Activated effector memory CD4-positive, alpha-beta T cell treated with Interleukin-2 at 50 U/mL for 16 hours (primary cell): ENCODE measurements at places on chromosomes 3 and 15.
A peak's percentile ranks its signal among the peaks of the same experiment; 100 is the strongest.

DNA sequence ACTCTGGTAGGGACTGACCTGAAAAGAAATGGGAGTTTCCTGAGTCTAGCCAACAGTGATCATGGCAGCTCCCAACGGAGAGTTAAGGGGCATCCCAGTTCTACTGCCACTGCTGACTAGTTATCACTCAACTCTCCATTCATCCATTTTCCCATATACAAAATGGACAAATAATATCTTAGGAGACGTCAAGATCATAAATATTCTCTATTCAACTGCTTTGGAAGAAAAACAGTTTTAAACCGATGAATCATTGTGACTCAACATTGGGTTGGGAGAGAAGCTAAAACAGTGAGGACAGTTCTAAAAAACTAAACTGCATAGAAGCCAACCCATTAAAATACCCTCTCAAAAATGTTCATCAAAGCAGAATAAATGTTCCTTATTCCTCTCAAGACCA lies 57.6 kb upstream of the CHRM5 start:
- no peak for DNase-seq

- DNase-seq = no peak
Measured at GRCh38 chr15:72890043-72890442, 106.5 kb upstream of the ADPGK start.

DNA sequence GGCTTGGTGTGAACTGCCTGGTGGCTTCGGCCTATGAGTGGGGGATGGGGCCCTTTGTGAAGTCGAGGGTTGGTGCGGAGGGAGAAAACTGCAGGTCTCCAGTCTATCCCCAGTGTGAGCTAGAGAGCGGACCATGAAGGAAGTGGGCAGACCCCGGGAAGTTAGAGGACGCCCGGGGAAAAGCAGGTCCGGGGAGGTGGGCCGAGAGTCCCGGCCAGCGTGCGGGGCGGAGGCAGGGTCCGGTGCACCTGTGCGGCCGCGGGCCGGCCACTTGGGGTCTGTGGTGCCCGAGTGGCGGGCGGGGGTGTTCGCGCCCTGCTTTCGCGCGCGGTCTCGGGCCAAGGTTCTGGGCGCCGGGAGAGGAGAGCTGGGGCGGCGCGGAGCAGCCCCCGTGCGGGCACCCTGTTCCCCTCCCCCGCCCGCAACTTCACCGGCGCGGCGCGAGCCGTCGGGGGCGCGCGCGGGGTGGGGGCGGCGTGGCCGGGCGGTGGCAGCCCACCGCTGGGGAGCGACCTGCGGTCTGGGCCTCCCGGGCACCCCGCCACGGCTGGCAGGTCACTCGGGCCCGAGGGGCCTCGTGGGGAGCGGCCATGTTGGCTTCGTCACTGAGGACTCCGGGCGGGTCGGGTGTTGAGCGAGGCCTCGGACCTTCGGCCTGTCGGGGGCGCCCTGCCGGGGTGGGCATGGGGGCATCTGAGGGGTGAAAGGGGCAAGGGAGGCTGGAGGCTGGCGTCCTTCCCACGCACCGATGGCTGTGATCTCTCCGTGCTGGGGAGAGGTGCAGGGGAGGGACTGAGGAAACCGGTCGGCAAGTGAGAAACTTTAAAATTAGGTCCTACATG lies 4.8 kb downstream of the UBE2E1 start:
- peak; percentile 16 for DNase-seq

- no peak for DNase-seq
Measured at GRCh38 chr3:71035886-71036285, 547.6 kb downstream of the FOXP1 start.

- DNase-seq = no peak
Measured at GRCh38 chr3:116618930-116619329, 90.6 kb upstream of the TUSC7 start.

- DNase-seq = no peak
Measured at GRCh38 chr15:90191344-90191687, 9.8 kb upstream of the SEMA4B start.

DNA sequence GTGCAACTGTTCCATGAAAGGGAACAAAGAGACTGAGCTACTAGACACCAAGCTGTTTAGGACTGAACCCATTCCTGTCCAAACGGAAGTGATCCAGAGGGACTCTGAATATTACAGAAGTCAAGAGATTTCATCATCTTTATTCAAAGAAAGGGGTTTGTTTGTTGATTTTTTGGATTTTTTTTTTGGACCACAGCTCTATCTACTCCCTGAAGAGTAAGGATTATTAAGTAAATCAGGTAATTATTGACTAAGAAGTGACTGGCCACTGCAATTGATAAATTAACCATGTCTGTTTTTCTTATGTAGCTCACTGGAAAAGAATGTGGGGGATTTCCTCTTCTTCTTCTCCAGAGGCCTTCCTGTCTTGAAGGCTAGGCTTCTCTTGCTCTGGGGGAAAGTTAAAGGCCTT lies 146.6 kb upstream of the TPM1 start:
- no peak for DNase-seq

DNA sequence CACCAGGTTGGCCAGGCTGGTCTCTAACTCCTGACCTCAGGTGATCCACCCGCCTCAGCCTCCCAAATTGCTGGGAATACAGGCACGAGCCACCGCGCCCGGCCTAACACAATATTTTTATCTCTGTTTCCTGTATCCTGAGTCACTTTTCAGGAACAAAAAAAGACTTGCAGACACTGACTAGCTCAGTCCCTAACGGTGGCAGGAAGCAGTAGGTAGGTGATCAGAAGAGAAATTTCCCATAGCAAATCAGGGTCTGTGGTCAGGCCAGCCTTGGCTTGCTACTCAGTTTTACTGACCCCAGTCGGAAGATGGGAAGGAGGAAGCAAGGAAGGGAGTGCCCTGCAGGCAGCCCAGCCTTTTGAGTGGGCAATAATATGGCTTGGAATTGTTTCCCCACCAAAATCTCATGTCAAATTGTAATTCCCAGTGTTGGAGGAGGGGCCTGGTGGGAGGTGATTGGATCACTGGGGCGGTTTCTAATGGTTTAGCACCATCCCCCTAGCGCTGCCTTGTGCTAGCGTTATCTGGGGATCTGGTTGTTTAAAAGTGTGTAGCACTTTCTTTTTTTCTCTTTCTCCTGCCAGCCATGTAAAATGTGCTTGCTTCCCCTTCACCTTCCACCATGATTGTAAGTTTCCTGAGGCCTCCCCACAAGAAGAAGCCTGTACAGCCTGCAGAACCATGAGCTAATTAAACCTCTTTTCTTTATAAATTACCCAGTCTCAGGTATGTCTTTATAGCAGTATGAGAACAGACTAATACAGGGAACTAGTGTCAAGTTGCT lies 19.5 kb upstream of the CDCP1 start:
- DNase-seq = no peak

- no peak for DNase-seq
Measured at GRCh38 chr3:136817448-136817847, 1.5 kb upstream of the SLC35G2 start.

DNA sequence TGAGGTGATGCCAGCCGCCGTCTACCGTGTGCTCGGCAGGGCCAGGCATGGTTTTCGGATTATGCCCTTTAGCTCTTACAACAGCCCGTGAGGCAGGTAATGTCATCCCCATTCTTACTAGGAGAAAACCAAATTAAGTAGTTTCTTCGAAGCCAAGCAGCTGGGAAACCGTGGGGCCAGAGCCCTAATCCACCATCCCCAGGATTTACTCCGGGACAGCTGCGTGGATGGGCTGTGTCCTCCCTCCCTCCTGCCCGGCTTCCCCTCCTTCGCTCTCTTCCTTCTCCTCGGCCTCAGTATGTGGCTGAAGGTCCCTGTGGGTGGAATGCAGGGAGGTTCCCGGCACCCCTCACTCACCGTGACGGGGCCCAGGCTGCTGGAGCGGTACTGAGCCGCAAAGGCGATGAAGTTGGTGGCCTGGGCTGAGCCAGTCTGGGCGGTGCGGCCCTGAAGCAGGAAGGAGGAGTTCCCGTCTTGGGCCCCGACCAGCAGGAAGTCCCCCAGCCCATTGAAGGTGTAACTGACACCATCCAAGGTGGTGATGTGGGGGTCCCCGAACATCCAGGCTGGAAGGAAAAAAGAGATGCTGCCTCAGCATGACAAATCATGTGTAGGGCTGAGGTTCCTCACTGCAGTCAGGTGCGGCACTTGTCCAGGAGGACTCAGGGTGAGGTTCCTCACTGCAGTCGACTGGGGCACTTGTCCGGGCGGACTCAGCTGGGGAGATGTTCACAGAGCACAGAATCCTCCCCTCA lies 42.5 kb downstream of the MUC20 start:
- no peak for DNase-seq

DNA sequence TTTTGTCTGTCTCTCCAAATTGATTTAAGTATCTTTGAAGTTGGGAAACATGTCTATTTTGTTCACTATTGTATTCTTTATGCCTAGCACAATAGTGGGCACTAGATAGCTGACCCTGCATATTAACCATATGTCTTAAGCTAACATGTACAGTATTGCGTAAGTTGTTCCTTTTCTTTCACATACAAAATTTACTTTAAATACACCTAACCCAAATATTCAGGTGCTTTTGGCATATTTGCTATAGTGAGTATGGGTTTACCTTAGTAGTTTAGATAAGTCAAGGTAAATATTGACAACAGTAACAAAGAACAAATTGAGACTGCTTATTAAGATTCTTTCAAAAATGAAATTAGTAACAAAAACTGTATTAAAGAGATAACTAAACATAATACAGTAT lies 50.9 kb downstream of the NRG4 start:
- DNase-seq = no peak

DNA sequence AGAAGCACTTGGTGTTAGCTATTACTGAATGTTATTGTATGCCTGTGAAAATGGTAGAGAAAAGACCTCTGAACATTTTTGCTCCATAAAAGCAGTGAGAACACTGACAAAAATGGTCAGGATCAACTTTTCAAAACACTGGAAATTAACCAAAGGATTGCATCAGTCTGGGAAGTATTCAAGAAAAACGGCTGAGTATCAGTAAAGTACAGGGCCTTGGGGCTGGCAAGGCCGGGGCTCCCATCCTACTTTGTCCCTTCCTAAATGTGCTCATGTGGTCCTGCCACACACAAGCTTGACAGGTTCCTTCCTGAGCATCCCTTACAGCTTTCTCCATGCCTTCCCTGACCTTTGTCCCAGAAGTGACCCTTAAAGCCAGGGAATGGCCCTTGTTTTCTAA lies 84.0 kb downstream of the CFAP20DC start:
- DNase-seq = no peak

GRCh38 chr15:39627451-39628143 lies 46.7 kb downstream of the THBS1 start:
- no peak for DNase-seq

- no peak for DNase-seq
Measured at GRCh38 chr15:101115393-101115785, 136.5 kb downstream of the CHSY1 start.

- no peak for DNase-seq
Measured at GRCh38 chr15:96333131-96334016, 2.9 kb downstream of the NR2F2 start.

DNA sequence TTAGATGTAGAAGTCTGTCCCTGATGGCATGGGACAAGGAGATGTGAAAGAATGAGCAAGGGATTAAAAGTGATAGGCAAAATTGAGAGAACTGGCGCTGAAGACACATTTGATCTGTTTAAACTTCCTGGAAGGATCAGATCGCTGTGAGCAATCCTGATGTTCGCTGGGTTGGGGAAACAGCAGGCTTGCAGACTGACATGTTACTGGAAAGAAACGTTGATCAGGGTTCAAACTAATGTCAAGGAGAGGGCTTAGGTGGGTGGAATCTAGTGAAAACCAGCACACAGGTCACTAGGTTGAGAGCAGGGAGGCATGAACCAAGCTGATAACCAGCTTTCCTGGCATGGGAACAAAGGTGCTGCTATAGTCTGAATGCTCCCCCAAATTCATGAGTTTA lies 34.5 kb upstream of the SPTSSB start:
- DNase-seq = no peak

- no peak for DNase-seq
Measured at GRCh38 chr3:114380233-114380651, 86.4 kb downstream of the TIGIT start.
